ENCODE measurements at places on chromosomes 11 and 22.
A peak's percentile ranks its signal among the peaks of the same experiment; 100 is the strongest.

GRCh38 chr22:37054600-37055365 lies 3.2 kb downstream of the KCTD17 start:
- DNase-seq = no peak

GRCh38 chr11:115578275-115578674 lies 74.1 kb upstream of the CADM1 start:
- no peak for DNase-seq

DNA sequence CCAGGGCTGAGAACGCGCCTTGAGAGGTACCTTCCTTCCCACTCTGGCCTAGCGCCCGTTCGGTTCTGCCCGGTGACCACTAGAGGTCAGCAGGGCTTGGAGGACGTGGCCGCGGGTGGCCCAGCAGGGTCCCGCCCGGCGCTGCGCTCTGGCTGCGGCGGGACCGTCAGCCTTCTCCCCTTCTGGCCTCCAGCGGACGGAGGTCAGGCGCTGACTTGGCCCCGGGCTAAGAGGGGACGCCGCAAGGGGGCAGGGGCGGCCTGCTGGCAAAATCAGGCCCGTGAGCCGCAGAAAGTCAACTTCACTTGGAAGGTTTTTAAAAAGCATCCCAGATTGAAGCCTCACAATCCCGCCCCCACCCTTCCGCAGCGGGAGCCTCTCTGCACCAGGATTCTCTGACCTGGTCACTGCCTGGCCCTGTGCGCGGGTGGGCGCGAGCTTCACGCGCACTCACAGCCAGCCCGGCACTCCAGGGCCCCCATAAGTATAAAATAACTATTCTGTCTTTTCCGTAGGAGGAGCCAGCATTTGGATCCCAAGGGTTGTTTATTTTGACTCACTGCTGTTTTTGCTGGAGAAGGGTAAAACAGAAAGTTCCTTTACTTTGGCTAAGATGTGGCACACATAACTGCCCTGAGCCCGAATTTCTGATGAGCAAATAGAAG lies 23.2 kb upstream of the ZBTB16 start:
- DNase-seq = peak; percentile 33

- no peak for DNase-seq
Measured at GRCh38 chr11:8126649-8127289, 42.1 kb downstream of the RIC3 start.

DNA sequence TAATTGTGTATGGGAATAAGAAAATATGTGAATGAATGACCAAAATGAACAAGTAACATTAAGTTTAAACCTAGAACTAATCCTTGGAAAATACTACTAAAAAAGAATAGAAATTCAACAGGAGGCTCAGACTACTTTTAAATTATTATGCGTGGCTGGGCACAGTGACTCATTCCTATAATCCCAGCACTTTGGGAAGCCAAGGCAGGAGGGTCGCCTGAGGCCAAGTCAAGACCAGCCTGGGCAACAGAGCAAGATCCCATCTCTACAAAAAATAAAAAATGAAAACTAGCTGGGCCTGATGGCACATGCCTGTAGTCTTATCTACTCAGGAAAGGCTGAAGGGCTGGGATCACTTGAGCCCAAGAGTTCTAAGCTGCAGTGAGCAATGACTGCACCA lies 85.4 kb upstream of the CLNS1A start:
- no peak for DNase-seq

Measured in stromal cell of bone marrow (primary cell).